ENCODE measurements at places on chromosomes 7 and 10. TPM values are rescaled to one million over a fixed set of nuclear protein-coding genes. Genes with fewer than 3 reads are reported as not detected.

Gene ZSCAN25
- 14.2 TPM for total RNA-seq

Gene ENO4
- 0.69 TPM for total RNA-seq

Gene RBM20
- 0.33 TPM for total RNA-seq

Gene MOGAT3
- not detected for total RNA-seq

Gene GCC1
- 17.6 TPM for total RNA-seq

Gene ITGB8
- 340 TPM for total RNA-seq

Gene DENND2A
- total RNA-seq = 23.4 TPM

Gene CLRN3
- not detected for total RNA-seq

Gene MEOX2
- not detected for total RNA-seq

Gene RAMP3
- 0.15 TPM for total RNA-seq

Gene DIP2C
- 49.2 TPM for total RNA-seq

Gene ELOVL3
- 0.33 TPM for total RNA-seq

Gene TRPV5
- not detected for total RNA-seq

Gene APBB1IP
- not detected for total RNA-seq

Gene SLC26A5
- total RNA-seq = under 0.01 TPM

Gene ADK
- 16.7 TPM for total RNA-seq

Gene NPFFR1
- not detected for total RNA-seq

Gene BLNK
- total RNA-seq = not detected

Gene RELN
- 0.33 TPM for total RNA-seq

Gene MKI67
- total RNA-seq = 13.8 TPM

Gene SEMA3D
- 0.36 TPM for total RNA-seq

Gene VIPR2
- total RNA-seq = not detected

Gene SPACDR
- total RNA-seq = not detected

Gene EGR2
- total RNA-seq = under 0.01 TPM

Gene FGFBP3
- 0.34 TPM for total RNA-seq

Gene HABP2
- total RNA-seq = not detected

Gene IGFBP1
- total RNA-seq = not detected

Data from melanocyte of skin (primary cell).